Stimulated activated CD4-positive, alpha-beta T cell treated with anti-CD3 and anti-CD28 coated beads, Interleukin-12 subunit alpha, Interleukin-12 subunit beta, amount 100 ng/mL, for 48 hours (primary cell): ENCODE measurements at places on chromosomes 11 and 22.

GRCh38 chr11:63961608-63962412 lies 12.6 kb upstream of the COX8A start:
- no peak for DNase-seq

DNA sequence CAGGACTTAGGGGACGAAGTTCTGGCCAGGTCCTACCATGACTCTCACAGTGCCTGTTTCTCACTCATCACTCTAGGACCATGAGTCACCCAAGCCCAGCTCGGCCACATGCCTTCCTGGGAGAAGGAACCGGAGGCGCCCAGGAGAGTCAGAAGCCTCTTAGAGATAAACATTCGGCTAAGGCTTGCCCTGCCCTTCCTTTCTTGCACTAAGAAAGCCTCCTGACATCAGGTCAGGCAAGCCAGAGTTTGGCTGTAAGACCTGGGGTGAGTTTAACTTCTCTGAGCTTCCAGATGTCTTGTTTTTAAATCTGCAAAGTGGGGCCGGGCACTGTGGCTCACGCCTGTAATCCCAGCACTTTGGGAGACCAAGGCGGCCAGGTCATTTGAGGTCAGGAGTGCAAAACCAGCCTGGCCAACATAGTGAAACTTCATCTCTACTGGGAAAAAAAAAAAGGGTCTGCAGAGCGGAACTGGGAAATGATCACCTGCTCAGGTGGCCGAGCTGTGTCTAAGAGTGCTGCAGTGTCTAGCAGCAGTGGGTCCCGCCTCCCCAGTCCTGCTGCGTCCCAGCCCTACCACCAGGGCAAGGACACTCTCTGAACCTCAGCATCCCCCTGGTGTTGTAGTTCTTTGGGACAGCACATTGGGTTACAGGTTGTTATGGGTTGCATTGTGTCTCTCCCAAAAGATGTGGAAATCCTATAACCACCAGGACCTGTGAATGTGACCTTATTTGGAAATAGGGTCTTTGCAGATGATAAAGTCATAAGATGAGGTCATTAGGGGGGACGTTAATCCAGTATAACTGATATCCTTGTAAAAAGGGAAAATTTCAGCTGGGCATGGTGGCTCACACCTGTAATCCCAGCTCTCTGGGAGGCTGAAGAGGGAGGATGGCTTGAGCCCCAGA lies 1.8 kb upstream of the CARS1 start:
- DNase-seq, result no peak

DNA sequence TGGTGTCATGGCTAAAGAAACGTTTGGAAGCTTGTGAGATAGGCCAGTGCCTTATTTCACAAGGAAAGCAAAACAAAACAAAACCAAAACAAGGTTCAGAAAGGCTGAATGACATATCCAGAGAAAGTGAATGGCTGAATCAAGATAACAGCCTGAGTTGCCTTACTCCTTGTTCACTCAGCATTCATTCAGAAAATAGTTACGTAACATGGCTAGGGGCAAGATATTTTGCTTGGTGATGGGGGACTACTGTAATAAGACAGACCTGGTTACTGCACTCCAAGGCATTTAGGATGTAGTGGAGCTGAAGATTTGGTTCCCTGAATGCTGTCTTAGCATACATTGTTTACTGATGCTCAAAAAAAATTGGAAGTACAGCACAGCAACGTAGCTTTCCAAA lies 47.7 kb downstream of the C11orf91 start:
- no peak for DNase-seq

GRCh38 chr11:17267576-17267975 lies 9.0 kb upstream of the NUCB2 start:
- no peak for DNase-seq

GRCh38 chr11:68508425-68508824 lies 47.9 kb downstream of the PPP6R3 start:
- DNase-seq, result no peak

- DNase-seq, result no peak
These were observed 117.8 kb downstream of the TEAD1 start for GRCh38 chr11:12792018-12792417.

- no peak for DNase-seq
These were observed 398.1 kb upstream of the API5 start for GRCh38 chr11:42913731-42914130.
